Posterior cingulate gyrus (tissue), 11 donors: ENCODE measurements at places on chromosomes 5 and 9.

DNA sequence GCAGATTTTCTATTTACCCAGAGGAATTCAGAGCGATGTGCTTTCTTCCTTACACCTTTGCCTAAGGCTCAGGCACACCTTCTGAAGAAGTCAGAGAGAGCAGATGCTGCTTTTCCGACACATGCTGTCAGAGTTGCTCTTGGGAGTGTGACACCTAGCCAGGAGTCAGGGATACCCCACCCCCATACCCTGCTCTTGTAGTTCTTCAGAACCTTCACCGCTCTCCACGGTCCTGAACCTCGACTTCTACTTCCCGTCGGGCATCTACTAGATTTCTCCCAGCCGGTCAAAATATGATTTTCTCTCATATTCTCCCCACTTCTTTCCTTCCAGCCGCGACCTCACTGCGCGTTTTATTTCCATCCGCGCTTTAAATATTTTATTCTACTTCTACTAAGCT, 1.7 kb downstream of the GRIN3A start:
- no peak for DNase-seq

DNA sequence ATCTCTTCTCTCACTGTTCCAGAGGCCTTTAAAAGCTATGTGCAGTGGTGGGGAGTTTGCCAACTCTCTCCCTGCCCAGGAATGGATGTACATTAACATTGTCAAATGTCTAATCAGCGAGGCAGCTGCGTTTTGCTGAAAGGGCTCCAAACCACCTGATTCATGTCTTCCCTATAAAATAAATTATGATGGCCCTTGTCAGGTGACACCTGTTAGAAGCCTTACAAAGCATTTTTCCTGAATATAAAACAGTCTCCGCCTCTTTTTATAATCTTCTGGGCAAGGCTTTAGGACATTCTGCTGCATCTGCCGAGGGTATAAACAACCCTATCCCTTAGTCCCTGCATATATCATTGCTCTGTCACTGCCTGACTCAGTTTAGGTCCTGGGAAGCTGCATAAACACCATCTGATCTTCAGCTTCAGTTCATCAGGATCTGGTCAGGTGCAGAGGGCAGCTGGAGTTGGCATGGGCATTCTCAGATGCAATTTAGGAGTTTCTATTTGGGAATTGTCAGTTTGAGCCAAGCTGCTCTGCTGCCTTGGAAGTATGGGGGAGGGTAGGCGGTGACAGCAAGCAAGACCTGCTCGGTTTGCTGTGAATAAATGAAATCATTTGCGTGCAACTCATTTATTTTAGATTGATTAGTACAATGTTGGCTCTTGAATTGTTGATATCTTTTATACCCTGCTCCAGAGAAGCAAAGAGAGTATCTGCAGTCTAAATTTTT, 103.5 kb downstream of the ACER2 start:
- no peak for DNase-seq

GRCh38 chr5:124102486-124102885, 590.5 kb downstream of the CSNK1G3 start:
- no peak for DNase-seq

DNA sequence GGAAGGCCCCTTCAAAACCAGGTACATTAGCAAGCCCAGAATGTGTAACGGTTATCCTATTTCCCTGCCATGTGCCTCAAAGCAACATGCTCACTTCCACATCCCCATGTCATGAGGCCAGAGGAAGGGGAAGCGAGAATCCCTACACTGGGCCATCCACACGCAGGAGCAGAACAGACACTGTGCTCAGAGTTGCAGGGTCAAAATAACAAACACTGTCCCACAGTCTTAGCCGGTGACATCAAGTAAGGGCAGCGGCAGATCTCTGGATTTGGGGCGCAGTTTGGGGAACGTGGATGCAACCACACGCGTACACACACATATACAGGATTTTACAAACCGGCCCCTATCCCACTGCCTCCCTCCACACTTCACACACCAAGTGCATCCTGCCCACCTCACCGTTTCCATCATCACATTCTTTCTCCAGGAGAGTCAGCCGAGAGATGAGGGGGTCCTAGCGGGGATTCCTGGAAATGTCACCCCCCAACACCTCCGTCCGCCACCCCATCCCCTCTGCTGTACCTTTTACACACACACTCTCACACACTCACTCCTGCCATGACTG, 776 bp downstream of the APBA1 start:
- DNase-seq: no peak

DNA sequence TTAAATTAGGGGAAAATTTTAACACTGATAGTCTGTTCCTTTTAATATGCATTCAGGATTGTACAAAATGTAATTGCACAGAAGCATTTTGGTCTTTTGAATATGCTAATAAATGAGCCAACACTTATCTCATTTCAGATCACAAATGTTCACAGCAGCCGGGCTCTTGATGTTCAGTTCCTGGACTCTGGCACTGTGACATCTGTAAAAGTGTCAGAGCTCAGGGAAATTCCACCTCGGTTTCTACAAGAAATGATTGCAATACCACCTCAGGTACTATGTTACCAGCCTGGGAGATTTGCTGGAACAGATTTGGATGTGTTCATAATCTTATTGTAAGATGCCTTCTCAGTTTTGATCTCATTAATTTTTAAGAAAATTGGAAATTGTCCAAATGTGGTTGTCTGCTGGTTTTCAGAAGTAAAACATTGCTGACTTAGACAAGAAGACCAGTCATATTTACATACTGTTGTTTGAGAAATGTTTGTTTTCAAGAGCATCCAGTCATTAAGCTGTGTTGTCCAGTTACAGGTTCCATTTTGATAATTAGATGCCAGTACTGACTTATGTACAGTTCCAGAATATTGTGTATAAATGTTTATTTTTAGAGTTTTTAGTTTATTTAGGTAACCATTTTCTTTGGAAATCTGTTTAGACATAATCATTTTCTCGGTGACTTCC, 23.0 kb upstream of the TMOD1 start:
- DNase-seq: no peak

DNA sequence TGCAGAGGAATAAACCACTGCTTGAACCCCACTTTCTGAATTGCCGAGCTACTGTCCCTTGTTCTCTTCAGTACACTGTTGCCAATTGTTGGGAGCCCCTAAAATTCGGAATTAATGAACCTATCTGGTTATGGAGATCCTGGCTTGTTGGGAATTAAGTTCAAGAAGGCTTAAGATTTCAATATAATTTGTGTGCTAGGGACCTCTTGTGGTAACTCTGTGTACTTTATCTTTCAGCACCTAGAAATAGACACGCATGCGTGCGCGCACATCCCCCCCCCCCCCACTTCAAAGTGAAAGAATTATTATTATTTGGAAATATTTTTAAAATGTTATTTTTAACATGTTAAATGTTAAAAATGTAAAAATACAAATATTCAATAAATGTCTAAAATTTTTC, 53.3 kb upstream of the FAM169A start:
- DNase-seq: no peak

DNA sequence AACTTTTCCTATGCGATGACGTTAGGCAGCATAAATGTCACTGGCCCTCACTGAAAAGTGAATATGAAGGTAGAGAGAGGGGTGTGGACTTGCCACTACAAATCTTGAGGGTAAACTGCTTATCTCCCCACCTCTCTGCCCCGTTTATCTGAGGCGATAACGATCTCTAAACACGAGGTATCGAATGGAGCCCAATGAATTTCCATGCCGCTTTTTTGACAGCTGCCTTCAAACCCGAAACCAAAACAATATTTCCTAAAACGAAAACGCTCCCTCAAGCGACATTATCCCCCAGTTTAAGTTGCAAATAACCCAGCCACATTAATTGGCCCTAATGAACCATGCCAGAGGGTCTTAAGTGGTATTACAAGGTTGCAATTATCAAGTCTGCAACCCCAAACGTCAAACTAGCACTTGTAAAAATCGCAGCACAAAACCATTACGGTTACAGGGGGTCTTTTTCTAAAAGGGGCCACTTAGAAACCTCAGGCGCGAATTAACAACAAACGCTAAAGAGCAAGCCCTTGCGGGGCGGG, 1.4 kb downstream of the NR3C1 start:
- no peak for DNase-seq

DNA sequence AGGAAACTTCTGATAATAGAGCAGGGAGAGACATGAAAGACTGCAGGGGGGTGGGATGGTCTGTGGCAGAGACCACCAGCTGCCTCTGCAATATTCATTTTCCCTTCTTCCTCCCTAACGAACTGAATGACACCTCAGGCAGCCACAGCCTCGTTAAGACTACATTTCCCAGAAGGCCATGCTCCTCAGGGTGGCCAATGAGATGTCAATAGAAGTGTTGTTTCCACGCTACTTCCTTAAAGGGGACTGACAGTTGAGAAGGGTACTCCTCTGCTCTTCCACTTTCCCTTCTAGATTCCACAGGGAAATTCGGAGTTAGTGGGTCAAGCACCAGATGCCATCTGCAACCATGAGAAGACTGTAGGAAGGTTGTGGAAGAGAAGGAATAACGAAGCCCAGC, 52.0 kb upstream of the DAPK1 start:
- DNase-seq: peak; percentile 25

- no peak for DNase-seq
Observed at GRCh38 chr5:14757850-14758249, 93.3 kb downstream of the OTULIN start.

DNA sequence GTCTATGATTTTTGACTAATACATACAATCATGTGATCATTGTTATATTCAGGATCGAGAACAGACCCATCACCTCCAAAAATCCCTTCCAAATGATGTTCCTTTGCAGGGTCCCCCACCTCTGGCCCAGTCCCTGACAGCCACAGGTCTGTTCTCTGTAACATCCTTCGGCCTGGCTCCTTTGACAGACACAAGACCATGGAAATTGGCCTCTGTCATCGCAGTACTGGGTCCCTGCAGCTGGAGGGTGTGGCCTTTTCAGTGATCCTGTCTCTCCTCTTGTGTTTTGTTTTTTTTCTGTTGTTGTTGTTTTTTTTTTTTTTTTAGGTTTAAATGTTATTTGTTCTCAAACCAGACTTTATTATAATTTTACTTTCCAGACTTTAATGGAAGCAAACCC, 27.4 kb upstream of the ANKRD33B start:
- DNase-seq: no peak

DNA sequence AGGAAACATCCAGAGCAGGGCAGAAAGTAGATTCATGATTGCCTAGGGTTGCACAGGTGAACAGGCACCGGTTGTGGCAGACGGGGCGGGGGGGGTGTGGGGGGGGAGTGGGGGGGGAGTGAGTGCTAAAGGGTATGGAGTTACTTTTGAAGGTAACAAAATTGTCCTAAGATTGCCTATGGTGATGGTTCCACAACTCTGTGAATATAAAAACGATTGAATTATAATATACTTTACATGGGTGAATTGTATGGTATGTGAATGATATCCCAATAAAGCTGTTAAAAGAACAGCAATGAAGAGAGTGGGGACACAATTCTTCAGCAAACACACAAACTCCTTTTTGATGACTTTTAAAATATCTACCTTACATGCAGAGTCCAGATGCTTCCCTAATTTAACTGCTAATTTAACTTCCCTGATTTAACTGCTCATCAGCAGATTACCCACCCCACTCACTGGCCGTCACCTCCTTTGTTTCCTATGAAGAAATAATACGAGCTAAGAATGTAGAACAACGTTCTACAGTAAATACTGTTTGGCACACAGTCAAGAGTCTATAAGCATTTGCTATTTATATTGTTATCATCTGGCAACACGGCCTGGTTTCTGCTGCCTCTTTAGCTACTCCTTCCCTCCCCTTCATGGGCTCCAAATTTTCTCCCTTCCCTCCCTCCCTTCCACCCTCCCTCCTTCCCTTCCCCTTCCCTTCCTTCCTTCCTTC, 83.5 kb downstream of the PTCH1 start:
- no peak for DNase-seq

DNA sequence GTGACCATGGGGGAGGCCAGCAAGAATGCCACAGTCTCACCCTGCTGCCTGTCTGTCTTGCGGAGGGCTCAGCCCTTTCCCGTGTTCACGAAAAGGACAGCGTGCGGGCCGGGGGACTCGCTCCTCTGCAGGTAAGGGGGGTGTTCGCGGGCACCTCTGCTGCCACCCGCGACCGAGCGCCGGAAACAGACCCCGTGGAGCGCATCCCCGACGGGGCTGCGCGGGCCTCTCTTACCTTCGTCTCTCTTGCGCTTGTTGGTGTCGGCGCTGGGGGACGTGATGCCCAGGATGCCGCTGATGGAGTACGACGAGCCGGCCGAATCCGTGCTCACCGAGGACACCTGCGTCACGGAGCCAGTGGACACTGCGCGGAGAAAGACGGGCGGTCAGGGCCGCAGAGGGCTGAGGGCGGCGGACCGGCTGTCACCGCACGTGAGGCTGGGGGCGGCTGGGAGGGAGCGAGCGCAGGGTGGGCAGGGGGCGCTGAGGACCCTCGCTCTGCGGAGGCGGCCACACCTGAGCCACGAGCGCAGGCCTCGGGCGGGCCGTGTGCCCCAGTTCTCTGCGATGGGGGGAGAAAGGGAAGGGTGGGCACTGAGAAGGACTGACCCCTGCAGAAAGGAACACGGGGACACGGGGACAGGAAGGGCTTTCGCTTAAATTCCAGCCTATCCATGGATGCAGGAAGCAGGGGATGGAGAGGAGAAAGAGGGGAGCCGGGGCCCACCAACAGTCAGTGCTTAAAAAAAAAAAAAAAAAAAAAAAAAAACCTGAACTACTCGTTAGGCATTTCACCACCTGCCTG, 31.5 kb downstream of the PAX5 start:
- no peak for DNase-seq

DNA sequence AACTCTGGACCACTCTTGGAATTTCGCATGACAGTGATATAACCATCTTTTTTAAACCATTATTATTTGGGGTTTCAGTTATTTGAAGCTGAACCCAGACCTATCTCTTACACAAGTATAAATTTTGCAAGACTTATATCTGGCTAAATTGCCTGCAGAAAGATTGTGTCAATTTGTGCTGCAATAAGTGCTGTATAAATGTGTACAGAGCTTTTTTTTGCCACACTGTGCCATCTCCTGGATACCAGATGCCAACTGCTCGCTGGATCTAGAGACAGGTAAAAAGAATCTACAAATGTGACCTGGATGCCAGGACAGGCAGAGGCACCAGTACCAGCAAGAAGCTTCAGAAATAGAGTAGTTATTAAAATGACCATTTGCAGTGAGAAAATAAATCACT, 25.9 kb upstream of the TTC39B start:
- DNase-seq: no peak

DNA sequence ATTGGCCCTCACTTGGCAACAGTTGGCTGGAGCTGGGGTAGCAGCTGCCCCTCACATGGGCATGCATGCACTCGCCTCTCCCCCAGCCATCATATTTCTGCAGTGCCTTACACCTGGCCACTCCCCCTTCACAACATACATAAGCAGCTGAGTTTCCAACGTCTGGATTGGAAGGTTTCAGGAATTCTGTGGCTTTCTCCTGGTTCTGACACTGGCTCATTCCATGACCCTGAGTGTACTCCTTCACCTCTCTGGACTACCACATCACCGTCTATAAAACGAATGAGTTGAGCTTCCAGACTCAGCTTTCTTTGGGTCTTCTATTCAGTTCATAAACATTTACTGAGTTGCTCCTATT, 84.3 kb downstream of the GALNT10 start:
- no peak for DNase-seq

DNA sequence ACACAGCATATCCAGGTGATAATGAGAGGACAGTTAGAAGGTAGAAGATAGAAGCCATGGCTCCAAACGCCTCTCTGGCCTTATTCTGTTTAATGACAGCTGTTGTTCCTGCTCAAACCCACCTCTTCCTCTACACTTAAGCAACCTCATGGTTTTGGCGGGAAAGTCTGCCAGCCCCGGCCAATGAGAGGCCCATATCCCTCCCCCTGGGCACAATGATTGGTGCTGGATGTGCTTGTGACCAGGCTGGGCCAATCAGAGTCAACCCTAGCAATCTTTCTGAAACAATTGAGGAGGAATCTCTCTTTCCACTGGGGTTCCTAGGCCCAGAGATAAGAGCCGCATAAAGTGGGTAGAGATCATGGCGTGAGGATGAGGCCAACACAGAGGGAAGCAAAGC, 4.8 kb upstream of the GFI1B start:
- DNase-seq: no peak
